ENCODE measurements at places on chromosomes 2 and 18.

- DNase-seq, result no peak
Measured at GRCh38 chr2:69685321-69686048, 41.9 kb upstream of the AAK1 start.

DNA sequence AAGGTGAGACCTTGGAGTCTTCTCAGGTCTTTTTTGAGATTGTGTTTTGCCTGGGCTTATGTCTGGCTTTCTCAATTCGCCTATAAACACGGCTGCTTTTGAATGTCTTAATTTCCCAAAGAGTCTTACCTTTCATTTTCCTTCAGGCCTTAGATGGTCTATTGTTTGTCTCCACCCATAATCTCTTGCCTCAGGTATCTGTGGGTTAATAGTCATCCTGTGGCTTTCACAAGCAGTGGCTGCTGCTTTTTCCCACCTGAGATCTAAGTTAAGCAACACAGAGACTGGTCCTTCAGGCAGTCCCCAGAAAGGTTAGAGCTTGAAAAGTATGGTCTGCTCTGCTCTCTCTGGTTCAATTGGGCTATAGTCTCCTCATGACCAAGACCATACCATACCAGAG, 275.3 kb downstream of the INSIG2 start:
- no peak for DNase-seq

GRCh38 chr2:12320027-12320734, 396.6 kb upstream of the TRIB2 start:
- DNase-seq, result no peak

DNA sequence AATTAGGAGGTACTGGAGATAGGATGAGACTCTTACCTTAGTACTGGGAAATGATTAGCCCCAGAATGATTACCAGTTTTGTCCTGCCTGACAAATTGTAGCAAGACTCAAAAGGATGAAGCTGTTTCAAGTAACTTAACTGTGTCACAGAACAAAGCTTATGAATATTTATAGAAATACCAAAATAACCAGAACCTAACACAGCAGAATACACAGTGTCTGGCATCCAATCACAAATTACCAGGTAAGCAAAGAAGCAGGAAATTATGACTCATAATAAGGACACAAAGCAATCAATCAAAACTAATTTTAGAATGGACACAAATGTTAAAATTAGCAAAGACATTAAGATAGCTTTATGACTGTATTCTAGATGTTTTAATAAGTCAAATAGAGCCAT, 91.9 kb downstream of the CTNNA2 start:
- DNase-seq, result no peak

DNA sequence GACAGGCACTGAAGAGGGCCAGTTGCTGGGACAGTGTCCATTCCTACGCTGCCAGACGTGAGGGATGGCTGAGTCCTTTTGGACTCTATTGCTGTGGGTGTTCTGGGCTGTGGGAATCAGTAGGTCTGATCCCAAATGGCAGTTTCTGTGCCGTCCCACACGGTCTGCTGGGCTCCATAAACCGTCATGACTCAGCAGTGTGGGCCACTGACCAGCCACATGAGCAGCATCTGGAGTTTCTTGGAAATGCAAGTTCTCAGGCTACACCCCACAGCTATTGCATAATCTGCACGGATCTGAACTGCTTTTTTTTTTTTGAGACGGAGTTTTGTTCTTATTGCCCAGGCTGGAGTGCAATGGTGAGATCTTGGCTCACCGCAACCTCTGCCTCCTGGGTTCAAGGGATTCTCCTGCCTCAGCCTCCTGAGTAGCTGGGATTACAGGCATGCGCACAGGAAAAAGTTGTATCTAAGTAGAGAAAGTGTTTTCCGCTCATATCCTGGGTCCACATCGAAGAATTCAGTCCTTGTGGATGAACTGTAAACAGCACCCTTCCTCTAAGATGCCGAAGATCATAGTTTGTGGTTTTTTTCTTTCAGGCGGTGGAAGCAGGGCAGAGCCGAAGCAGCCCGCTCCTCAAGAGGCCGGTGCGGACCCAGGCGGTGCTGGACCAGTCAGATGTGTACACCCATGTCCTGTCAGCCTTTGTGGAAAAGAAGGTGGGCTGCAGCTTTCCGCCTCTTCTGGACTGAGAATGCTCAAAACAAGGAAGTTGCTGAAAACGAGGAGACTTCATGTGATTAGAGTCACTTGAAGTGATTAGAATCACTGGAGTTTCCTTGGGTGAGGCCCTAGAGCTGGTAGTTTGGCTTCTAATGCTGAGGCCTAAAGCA, 25.5 kb downstream of the RMC1 start:
- no peak for DNase-seq
